Stimulated activated CD4-positive, alpha-beta T cell treated with anti-CD3 and anti-CD28 coated beads, TNF-alpha, amount 100 ng/mL, for 24 hours (primary cell): ENCODE measurements at places on chromosomes 5 and 9.

- no peak for DNase-seq
Measured at GRCh38 chr5:157677931-157678330, 6.6 kb downstream of the C5orf52 start.

GRCh38 chr9:134604834-134605233 is 36.8 kb upstream of the COL5A1 start:
- DNase-seq, result no peak

GRCh38 chr9:82234160-82234943 is 245.8 kb downstream of the SPATA31D1 start:
- no peak for DNase-seq

- DNase-seq, result no peak
Measured at GRCh38 chr9:137074657-137075274, 2.6 kb upstream of the UAP1L1 start.

- DNase-seq, result no peak
Measured at GRCh38 chr5:27015758-27016157, 22.6 kb downstream of the CDH9 start.

GRCh38 chr9:4139196-4139595 is 160.7 kb downstream of the GLIS3 start:
- no peak for DNase-seq

GRCh38 chr5:124519396-124519795 is 227.0 kb downstream of the ZNF608 start:
- DNase-seq, result no peak

DNA sequence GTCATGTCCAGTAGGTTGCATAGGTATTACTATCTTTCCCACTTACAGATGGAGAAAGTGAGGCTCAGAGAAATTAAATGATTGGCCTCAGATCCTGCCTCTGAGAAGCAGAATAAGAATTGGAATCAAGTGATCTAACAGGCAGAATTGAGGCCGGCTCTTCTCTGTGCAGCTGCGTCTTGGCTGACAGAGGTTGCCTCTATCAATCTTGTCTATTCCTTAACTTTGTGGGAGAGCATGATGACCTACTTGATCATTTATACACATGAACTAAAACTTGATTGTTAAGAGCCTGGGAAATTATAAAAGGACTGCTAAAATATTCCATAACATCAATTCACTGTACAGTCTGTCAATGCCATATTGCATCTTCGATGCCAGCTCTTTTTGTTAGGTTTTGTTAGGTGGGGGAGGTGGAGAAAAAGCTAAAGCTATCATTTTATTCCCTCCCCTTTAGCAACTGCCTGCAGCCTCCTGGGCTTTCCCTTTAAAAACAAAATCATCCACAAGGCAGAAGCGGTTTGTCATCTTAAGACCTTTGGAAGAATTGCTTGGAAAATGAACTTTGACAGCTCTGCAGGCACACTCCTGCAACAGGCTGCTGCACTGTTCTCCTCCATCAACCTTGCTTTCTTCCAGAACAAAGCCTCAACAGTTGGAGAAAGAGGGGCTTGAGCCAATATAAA is 247.4 kb downstream of the SMARCA2 start:
- no peak for DNase-seq

DNA sequence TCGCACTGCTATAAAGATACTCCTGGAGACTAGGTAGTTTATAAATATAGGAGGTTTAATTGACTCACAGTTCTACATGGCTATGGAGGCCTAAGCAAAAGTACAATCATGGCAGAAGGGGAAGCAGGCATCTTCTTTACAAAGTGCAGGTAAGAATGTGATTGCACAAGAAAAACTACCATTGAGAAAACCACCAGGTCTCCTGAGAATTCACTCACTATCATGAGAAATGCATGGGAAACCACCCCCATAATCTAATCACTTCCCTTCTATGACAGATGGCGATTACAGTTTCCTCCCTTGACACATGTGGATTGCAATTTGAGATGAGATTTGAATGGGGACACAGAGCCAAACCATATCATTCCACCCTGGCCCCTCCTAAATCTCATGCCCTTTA is 121.2 kb upstream of the ST8SIA4 start:
- DNase-seq, result no peak
